ENCODE measurements at places on chromosomes 13 and 19.
A peak's percentile ranks its signal among the peaks of the same experiment; 100 is the strongest.

- no peak for DNase-seq
Measured at GRCh38 chr13:63408331-63409189, 1992.9 kb upstream of the PCDH20 start.

DNA sequence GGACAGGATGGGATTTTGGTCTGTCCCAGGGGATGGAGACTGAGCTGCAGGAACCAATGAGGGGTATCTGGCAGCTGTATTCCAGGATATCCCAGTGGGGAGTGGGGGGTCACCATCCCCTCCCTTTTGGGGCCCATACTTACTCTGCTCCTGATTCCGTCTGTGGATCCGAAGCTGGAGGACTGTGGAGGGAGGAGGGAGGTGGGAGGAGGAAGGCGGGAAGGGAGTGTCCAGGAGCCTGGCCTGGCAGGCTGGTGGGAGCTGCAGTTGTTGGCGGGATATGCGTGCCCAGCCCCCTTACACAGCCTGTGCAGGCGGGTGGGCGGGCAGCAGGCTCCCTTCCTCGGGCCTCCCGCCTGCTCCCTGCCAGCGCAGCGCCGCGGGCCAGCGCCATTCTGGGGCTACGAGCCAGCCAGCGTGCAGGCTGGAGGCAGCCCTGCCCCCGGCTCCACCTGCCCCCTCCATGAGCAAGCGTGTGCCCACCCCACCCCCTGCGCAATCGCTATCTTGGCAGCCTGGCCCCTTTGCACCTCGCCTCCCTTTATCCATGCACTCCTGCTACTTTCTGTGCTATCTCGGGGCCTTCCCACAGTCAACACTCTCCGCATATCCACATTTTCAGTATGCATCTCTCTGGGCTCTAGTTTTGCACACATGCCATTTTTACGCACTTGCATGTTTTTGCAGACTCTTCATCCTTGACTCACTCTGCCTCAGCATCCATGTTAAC lies 2.8 kb downstream of the MAMSTR start:
- DNase-seq = no peak

- DNase-seq = no peak
Measured at GRCh38 chr13:109212650-109213049, 573.7 kb downstream of the IRS2 start.

- no peak for DNase-seq
Measured at GRCh38 chr13:28559636-28560259, 64.8 kb upstream of the FLT1 start.

GRCh38 chr13:46350003-46350402 lies 37.0 kb downstream of the RUBCNL start:
- DNase-seq = no peak

DNA sequence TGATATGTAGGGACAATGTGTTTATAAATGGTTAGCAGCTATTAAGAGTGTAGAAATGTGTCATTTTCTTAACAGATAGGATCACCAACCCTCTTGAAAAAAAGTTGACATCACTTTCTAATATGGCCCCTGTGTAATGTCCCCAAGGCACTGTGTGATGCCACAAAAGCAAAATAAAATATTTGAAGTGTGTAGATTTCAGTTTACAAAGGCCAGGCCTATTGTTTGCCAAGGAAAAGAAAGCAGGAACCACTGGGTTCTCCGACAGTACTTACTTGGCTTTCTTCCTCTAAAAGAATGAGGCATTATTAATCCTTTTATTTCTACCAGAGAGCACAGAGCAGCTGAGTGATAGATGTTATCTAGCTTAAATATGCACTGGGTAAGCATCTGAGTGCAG lies 10.5 kb upstream of the GJA3 start:
- DNase-seq = no peak

DNA sequence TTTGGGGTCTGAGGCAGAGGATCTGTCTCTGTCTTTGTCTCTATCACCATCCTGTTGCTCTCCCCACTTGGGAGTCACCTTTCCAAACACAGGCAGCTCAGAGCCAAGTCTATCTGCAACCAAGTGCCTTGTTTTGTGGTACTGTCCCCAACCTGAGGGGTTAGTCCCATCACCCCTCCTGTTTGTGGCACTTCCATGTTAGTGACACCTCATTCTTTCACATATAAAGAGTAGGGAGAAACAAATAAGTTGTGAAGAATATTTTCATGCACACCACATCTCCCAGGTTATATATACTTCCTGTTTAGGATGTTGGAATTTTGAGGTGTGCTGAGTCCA lies 3.7 kb downstream of the GDF15 start:
- no peak for DNase-seq

- DNase-seq = no peak
Measured at GRCh38 chr13:50122455-50122854, 107.2 kb downstream of the KCNRG start.

DNA sequence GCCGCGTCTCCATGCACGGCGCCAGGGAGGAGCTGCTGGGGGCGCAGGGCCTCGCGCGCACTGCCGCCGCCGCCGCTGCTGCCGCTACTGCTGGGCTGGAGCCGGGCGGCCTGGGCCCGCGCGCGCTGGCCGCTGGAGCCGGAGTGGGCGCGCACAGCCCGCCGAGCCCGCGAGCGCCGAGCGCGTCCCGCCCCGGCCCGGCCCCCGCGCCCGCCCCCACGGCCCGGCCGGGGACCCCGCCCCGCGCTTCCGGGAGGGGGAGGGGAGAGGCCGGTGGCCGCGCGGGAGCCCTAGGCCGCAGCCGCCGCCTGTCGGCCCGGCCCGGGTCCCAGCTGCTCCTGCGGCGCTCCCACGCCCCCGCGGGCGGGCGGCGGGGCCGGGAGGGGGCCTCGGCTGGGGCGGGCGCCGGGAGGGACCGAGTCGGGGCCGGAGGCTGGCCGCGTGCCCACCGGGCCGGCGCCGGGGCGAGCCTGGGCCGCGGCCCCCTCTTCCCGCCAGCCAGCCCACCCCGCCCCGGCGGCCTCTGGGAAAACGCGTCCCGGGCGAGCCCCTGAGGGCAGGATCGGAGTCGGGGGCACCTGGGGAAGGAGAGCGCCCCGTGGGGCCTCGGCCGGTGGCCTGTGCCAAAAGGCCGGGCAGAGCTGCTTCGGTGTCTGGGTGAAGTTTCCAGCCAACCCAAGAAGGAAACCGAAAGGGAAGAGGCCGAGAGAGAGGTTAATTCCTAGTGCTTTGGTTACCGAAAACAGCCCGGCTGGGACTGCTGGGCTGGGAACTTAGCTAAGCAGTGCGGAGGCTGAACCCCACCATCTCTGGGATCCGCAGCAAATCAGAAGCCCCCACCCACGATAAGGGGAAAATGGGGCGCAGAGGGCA lies at the start of gene STK24:
STK24 (minus strand) TSS at position 145 of the 873 bp plus-strand sequence. CDS start 321 bp downstream, outside the sequence.
- peak; percentile 86 for DNase-seq

DNA sequence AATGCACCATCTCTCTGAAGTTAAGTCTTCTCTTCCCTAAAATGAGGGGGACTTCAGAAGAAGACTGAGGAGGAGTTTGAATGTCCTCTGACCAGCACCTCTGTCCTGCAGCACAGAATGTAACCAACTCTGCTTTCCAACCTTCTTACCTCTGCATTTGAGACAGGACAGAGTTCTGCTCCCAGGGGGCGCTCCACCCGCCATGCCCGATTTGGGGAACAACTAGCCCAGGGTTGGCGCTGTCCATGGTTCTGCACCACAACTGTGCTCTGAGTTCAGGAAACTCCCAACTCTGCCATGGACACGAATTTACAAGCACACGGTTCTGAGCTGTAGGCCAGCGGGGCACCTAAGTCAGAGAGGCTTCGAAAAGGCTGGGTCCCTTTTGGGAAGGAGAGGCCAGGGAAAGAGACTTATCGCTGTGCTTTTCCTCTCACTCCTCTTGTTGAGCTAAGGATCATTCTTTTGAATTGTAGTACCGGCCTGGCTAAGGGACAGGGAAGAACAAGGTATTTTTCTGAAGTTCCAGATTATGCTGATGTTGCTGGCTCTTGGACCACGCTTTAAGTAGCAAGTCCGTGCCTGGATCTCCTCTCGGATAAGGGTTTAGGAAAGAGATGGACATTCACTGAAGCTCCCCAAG lies 22.2 kb downstream of the SIGLEC5 start:
- no peak for DNase-seq

- no peak for DNase-seq
Measured at GRCh38 chr19:51259348-51260245, 8.7 kb downstream of the SIGLECL1 start.

DNA sequence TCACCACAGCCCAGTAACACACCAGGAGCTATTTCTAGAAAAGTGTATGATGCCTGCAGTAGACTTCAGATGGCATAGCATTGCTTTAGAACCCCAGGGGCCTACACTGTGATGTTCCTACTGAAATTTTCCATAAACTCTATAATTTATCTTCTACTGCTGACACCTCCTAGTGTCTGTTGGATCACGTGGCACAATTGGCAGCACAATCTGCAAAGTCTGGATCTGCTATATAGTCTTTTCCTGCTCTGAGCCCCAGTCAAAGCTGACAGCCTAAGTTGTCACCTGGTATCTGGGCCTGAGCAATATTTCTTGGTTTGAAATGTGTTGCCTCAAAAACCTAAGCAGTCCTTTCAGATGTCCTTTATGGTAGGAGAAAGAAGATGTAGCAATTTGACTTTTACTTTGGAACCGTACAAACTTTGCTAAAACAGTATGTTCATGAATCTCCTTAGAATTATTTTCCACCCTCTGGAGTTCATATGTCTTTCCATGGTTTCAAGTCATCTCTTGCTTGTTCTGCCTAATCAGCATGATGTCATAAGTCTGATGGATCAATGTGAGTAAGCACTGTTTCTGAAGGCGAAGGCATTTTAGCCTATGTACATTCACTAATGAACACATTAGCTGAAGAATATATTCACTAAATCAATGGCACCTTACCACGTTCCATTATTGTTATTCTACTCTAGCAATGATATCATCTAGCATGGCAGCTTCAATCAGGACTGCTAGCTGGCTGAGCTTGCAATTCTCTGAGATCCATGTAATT lies 536.5 kb upstream of the NBEA start:
- DNase-seq = no peak

DNA sequence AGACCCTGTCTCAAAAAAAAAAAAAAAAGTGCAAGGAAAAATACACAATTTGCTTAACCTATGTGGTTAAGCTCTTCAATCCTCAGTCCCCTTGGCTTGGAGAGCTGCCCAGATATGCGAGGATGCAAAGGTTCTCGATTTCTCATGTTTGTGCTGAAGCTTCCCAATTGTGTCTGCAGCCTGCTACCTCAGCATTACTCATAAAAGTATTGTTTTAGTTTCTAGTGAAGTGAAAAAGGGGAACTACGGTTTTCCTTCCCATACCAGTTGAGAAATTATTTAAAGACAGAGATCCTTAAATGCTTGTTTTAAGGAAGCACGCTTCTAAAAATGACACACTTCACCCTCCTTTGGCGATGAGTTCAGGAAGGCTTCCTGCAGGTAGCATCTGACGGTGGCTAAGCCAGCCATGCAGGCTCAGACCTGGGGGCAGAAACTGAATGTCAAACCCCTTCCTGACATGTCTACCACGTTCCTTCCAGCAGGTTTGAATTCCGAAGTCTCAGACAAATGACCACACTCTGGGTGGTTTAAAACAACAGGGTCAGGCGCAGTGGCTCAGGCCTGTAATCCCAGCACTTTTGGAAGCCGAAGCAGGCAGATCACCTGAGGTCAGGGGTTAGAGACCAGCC lies 47.9 kb downstream of the RUBCNL start:
- DNase-seq = no peak

GRCh38 chr13:51862957-51863356 lies 1.2 kb downstream of the CCDC70 start:
- no peak for DNase-seq

- no peak for DNase-seq
Measured at GRCh38 chr13:95447814-95448213, 104.7 kb upstream of the CLDN10 start.

- no peak for DNase-seq
Measured at GRCh38 chr13:54232700-54233099, 1204.1 kb downstream of the OLFM4 start.
